ENCODE measurements at places on chromosomes 1 and 21.

GRCh38 chr1:11058595-11059154 lies 1.1 kb downstream of the SRM start:
- DNase-seq: no peak

- peak; percentile 44 for DNase-seq
Observed at GRCh38 chr1:244160455-244161235, 109.6 kb downstream of the ZBTB18 start.

- DNase-seq: peak; percentile 34
Observed at GRCh38 chr1:230772457-230773395, 25.5 kb downstream of the CAPN9 start.

- DNase-seq: no peak
Observed at GRCh38 chr1:18322368-18323032, 158.2 kb upstream of the KLHDC7A start.

GRCh38 chr1:58524353-58524945 lies 22.1 kb downstream of the OMA1 start:
- DNase-seq: no peak

- DNase-seq: no peak
Observed at GRCh38 chr1:67264899-67265298, 42.8 kb upstream of the IL12RB2 start.

- no peak for DNase-seq
Observed at GRCh38 chr1:229034342-229034741, 236.6 kb upstream of the RAB4A start.

DNA sequence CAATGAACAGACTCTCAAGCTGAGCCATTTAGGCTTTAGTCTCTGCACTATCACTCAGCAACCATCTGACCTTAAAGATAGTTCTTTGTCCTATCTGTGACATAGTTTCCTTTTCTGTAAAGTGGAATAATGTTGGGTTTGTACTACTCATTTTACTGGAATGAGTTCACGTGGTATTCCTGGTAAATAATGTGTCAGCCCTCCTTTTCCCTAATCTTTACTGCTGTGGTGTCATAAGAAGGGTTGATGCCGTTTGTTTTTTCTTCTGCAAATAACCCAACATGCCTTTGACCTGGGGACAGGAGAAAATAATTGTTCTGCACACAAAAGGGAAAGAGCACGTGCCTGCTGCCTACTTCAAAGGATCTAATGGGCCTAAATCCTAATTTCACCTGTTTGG lies 297.8 kb downstream of the BRINP3 start:
- DNase-seq: peak; percentile 72

- no peak for DNase-seq
Observed at GRCh38 chr1:244957525-244957924, 93.2 kb upstream of the HNRNPU start.

DNA sequence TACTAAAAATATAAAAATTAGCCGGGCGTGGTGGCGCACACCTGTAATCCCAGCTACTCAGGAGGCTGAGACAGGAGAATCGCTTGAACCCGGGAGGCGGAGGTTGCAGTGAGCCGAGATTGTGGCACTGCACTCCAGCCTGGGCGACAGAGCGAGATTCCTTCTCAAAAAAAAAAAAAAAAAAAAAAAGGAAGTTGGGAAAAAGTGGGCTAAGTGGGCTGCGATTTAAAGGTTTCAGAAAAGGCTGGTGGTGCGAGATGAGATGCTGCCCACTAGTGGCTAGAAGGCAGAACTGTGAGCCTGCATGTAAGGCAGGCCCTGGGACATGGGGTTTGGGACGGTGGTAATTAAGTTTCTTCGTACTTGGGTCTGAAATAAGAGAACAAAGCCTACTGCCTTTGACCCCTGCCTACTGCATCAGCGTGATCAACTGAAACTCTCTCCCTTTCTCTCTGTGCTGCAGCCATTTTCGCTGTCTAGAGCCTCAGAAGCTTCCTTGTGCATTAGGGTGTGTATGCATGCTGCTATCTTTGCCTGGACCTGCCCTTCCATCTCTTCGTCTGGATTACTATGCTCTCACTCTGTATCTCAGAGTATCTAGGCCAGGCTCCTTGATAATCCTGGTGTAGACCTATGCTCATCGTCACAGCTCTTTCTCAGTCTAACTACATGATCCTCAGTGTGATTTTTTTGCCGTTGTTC lies 12.4 kb downstream of the FMOD start:
- DNase-seq: no peak

GRCh38 chr1:228460821-228461220 lies 26.4 kb upstream of the RNF187 start:
- DNase-seq: no peak

DNA sequence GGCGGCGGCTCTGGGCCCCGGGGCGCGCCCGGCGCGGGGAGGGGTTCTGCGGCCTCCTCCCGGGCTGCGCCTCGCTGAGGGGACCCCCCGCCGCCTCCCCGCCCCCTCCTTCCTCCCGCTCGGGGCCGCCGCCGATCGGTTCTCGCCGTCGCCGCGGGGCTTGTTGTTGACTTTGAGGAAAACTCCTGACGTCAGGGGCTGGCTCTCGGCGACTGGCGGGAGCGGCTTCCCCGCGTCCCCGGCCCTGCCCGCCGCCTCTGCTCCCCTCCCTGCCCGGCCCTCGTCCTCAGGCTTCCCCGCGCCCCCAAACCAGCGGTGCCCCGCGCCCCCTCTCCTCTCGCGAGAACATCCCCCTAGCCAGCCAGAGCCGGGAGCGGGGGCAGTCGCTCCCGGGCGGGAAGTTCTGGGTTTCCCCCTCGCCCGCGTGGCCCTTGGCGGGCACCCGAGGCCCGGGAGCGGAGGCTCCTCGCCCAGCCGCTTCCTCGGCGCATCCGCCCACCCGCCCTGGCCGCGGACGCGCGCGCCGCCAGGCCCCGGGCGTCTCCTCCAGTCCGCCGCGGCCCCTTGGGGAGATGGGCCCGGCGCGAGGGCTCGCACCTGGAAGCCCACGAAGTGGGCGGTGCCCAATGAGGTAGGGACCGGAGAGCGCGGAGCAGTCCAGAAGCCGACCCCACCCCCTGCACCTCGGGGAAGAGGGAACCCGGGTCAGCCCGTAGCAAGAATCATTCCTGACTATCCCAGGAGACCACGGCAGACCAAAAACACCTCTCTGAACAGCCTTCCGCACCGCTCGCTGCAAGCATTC lies 611 bp upstream of the AKT3 start:
- DNase-seq: peak; percentile 58

GRCh38 chr1:53308506-53308905 lies 19.4 kb downstream of the LRP8 start:
- DNase-seq: no peak

GRCh38 chr1:30415171-30415940 lies 308.0 kb downstream of the MATN1 start:
- DNase-seq: no peak

- no peak for DNase-seq
Observed at GRCh38 chr1:229928767-229929166, 138.3 kb upstream of the GALNT2 start.

GRCh38 chr21:45592208-45592619 lies 50.0 kb upstream of the SLC19A1 start:
- no peak for DNase-seq

- DNase-seq: no peak
Observed at GRCh38 chr1:105000793-105001192, 1251.1 kb downstream of the AMY1C start.

DNA sequence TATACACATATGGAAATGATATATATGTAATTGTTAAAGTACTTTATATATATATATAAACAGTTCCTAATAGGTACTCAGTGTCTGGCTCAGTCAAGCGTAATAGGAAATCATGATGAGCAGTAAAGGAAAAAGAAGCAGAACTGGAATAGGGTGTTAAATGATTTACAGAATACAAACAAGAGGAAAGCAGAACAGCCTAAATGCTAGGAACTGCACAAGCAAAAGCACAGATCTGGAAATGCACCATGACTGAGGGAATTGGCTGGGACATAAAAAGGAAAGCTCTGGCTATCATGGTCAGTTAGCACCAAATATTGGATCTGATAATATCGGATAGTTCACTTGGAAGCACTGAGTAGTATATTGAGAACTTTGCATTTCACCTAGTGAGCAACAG lies 51.8 kb downstream of the SLC44A5 start:
- DNase-seq: no peak

- DNase-seq: no peak
Observed at GRCh38 chr1:7609311-7609994, 161.6 kb upstream of the VAMP3 start.

GRCh38 chr1:119004129-119004527 lies 16.0 kb upstream of the TBX15 start:
- no peak for DNase-seq

DNA sequence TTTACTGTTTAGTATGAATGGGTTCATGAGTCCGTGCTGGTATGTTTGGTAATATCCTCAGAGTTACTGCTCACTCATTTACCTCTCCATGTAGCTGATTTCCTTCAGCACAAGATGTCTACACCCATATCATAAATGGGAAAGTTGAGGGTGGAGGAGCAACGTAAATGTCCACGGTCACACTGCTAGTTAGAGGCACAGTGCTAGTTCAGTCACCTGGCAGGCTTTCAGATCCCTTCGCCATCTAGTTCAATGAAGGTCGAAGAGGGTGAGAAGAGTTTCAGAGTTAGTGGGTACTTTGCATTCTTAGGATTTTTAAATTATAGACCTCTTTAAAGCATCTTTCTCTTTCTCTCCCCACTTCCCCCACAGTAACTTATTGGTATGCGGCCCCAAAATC lies 218.8 kb downstream of the ZP4 start:
- DNase-seq: no peak

DNA sequence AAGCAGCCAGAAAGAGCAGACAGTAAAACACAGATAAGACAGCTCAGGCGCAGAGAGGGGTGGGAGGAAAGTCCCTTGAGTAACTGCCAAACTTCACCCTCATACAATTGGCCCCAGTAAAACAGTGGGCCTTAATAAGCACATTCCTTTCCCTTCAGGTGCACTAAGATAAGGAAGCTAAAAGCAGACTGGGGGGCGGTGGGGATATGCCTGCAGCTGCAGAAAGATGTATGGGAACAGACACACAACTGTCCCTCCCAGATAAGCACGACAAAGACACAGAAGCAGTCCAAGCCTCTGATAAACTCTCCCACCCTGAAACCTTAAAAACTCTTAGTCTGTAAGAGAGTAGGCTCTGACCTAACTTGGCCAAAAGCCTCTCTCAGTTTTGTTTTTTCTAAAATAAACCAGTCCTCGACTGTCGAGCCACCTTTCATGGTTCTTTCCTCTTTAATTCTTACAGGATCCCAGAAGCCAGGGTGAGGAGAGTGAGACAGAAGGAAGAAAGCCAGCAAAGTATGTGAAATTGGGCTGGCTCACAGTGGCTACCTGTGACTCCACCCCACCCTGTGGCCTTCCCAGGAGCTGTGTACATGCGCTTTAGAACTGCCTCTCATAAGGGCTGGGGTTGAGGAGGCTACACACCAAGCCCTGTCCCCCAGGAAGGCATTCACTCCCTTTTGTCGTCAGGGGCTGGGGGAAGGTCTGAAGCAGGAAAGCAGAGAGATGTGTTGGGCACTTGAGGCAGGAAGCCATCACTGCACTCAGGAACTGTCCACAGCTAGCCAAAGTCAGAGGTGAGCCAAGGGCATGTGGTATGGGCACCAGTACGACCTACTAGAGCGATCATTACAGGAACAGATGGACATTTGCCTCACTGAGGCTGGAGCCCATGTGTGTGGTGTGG lies 4.6 kb downstream of the PGLYRP4 start:
- DNase-seq: no peak

DNA sequence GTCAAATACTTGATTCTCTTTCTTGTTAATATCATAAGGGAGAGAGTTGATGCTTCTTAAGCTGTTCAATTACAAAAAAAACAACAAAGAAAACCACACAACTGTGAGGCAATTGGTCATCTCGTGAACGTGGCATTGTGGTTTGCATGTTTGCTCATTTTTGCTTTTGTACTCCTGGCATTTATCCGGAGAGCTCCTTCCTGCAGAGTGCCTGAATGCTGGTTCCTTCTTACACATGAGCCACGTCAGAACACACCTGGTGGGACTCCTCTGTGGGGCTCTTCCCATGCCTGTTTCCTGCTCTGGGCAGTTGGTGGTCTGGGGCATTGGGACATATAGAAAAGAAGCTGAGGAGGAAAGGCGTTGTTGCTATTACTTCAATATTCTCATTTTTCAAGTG lies 25.7 kb downstream of the KCNK1 start:
- DNase-seq: peak; percentile 72

DNA sequence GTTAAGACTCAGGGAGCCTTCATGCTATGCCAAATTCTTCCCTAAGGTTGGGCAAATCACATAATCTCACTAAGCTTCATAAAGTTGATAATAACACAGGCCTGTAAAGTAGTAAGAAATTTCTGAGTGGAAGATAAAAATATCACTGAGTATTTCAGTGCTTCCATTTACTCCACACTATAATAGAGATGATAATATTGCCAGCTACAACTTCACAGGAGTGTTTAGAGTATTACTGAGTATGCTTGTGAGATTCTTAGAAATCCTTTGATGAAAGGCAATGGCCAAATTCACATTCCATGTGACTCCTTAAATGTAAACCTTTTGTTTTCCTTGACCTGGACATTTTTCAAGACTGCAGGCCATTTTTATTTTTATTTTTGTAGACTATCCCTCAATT lies 10.4 kb downstream of the ITGB3BP start:
- no peak for DNase-seq

- no peak for DNase-seq
Observed at GRCh38 chr1:169118227-169118626, 11.7 kb downstream of the ATP1B1 start.

DNA sequence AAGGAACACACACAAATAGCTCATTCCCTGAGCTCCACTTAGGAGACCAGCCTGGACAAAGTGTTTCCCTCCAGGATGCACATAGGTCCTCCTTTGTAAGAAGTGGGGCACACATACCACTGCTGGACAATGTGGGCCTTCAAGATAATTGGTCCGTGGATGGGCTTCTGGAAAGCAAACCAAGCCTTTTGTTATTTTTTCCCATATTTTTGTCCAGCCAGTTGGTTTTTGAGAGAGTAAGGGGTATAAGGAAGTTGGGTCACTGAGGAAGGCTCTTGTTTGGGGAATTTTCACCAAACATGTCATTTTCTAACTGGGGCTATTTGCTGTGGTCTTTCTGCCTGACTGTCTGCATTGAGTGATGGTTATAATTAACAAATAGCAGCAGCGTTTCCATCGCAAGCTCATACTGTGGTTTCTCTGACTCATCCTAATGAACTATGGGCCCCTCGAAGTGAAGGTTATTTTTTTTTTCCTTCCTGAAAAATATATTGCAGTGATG lies 306.3 kb upstream of the DUSP10 start:
- peak; percentile 86 for DNase-seq

- DNase-seq: no peak
Observed at GRCh38 chr1:204112876-204113730, 38.7 kb downstream of the ETNK2 start.

DNA sequence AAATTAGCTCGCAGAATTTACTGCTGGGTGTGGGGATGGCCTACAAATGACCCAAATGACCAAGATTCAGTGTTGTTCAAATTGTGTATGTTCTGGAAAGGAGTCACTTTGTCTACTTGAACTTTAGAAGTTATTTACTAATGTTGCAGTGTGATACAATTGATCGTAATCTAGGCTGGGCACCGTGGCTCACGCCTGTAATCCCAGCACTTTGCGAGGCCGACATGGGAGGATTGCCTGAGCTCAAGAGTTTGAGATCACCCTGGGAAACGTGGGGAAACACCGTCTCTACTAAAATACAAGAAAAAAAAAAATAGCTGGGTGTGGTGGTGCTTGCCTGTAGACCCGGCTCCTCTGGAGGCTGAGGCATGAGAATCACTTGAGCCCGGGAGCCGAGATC lies 57.6 kb upstream of the TMPRSS2 start:
- no peak for DNase-seq

GRCh38 chr21:45076245-45076711 lies 1.9 kb downstream of the ADARB1 start:
- DNase-seq: no peak

- DNase-seq: no peak
Observed at GRCh38 chr1:232940262-232940661, 10.1 kb upstream of the NTPCR start.

GRCh38 chr1:75136195-75136815 lies 2.1 kb downstream of the LHX8 start:
- DNase-seq: no peak
